Chondrocyte (in vitro differentiated cells): ENCODE measurements at places on chromosomes 12 and 14.

DNA sequence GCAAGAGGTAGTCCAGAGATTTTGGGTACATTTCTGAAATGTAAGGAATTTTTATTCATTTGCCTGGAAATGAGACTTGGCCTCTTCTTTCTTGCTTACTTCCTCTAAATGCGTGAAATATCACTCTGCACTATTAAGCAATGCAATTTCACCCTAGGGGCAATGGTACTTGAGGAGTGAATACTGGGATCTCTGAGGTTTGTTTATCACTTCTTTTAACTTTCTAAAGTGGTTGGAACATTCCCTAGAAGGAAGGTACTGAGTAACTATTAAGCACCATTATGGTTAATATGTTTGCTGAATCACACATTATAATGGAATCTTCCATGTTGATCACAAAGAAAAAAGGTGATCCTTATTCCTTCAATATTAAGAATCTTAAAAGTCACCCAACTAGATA is 120.9 kb upstream of the CAND1 start:
- DNase-seq, result no peak

DNA sequence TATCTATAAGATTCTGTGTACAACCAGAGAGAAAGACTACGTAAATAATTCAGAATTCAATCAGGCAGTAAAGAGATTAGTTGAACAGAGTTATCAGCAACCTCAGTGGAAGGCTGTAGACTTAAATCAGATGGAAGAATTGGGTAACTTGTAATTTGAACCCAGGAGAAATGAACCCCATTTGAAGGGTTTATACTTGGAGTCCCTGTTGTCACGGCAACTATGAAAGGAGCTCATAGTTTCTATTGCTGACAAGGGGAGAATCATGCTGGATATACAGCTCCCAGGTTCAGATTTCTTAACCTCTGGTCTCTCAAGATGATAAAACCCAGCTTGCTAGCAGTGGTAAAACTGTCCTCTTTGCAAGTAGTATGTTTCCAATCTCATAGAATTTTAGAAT is 54.4 kb upstream of the BMP4 start:
- no peak for DNase-seq

DNA sequence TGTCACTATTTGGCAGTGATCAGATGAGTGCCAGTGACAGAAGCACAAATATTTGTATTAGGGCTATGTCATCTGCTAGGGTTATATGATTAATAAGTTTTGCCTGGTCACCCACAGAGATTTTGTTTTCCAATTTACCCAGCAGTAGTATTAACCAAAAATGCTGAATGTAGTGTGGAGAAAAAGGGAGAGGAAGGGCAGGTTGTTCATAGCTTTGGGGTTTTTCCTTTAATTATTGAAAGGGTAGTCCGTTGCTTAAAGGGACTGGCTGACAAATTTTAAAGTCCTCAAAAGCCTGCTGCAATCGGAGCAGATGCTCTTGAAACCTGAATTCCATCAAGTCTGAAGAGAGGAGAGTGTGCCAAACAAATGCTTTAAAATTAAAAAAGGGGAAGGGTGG is 237.9 kb upstream of the CCDC196 start:
- no peak for DNase-seq

- no peak for DNase-seq
These were observed 302.8 kb downstream of the FSCB start for GRCh38 chr14:44204061-44204835.

GRCh38 chr12:108805136-108805535 is 52.2 kb downstream of the SSH1 start:
- DNase-seq, result no peak

GRCh38 chr14:39582028-39582654 is 149.9 kb upstream of the FBXO33 start:
- DNase-seq, result no peak

DNA sequence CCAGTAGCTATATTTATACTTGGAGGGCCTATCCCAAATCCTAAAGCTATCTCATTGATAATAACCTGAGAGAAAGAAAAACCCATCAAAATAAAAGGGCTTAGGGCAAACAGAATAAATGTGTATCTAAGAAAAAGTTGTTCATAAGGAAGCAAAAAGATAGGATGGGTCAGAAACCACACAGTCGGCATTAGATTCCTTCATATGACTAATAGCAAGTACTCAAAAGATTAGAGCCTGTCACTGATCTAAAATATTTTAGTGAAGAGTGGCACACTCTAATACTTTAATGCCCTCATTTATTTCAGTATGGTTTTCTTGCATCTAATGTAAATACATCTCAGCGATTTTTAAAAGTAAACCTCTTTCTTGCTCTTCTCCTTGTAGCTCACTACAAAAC is 17.1 kb upstream of the NAV3 start:
- DNase-seq, result no peak

GRCh38 chr14:94945615-94946014 is 175.7 kb upstream of the GSC start:
- no peak for DNase-seq

GRCh38 chr14:66445936-66446335 is 40.2 kb upstream of the CCDC196 start:
- no peak for DNase-seq

DNA sequence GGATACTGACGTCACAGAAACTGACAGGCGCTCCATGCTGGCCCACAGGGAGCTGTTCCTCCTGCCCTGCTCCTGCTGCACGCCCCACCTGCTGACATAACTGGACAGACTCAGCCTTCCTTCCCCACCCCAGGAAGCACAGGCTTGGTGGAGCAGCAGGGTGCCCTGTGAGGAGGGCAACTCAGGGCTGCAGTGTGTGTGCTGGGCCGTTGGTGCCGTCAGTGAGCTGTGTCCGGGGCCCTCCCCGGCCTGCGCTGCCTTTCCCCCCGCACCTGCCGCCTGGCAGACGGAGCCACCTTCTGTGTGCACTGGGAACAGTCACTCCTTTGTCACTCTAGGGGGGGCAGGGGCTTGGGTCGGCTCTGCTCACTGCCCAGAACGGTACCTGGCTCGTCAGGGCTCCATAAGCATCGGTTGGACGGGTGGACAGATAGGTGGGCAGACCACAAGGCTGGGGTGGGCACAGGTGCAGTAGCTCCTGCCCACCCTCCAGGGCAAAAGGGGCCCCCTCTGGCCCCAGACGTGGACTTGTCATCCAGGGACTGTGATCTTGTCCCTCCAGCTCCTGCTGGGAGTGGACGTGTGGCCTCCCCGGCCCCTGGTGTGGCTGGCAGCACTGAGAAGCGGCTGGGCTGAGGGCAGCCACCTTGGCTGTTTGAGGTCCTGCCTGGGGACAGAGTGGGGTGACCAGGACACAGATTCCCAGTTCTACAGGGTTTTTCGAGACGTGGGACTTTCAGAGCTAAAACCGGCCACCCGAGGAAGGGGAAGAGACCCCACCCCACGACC is 32.8 kb downstream of the FBRSL1 start:
- DNase-seq, result no peak

DNA sequence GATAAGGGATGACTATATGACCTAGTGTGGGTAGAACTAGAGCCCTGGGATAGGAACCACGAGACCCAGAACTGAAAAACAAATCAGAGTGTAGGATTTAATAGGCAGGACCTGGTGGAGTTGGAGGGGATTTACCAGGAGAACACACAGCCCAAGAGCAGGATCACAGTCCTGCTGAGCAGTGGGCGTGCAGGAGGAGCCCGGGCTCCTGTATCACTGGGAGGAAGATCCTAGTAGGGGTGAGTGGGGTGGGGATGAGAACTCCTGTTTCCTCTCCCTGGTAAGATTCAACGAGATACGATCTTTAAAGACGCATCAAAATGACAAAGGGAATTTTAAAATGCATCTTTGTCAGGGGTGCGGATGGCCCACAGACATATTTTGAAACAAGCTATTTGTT is 220.1 kb downstream of the GALC start:
- DNase-seq, result no peak

DNA sequence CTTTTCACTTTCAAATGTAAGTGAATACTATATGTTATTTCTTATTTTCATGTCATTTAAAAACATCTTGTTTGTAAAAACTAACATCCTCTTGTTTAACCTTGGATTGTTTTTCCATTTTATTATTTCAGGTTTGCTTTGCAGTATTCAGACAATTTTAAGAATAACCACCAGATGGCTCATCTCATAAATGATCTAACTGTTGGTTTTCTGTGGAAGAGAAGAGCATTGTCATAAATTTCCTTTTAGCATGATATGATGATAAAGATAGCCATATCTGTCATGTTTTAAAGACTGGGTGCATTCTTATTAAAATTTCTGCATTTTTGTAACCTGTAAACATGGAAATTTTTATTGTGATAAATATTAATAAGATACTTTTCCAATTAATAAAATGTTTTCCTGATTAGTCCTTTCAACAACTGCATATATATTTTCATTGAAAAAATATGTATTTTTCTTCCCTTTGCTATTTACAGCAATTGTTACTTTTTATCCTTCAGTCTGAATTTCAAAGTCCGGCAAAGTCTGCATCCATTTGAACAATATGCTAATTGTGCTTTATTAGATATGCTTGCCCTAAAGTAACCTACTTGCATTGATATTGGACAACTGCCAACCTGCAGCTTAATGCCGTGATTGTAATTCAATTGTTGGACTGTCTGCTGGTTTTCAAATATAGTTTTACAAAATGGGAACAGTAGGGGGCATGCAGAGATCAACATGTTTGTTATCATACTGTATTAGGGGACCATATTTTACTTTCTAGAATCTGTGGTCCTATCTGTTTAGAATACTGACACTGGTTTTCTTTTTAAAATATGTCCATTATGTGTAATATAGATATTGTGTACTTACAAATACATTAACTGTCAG is 163.4 kb downstream of the GARIN6 start:
- DNase-seq, result no peak

DNA sequence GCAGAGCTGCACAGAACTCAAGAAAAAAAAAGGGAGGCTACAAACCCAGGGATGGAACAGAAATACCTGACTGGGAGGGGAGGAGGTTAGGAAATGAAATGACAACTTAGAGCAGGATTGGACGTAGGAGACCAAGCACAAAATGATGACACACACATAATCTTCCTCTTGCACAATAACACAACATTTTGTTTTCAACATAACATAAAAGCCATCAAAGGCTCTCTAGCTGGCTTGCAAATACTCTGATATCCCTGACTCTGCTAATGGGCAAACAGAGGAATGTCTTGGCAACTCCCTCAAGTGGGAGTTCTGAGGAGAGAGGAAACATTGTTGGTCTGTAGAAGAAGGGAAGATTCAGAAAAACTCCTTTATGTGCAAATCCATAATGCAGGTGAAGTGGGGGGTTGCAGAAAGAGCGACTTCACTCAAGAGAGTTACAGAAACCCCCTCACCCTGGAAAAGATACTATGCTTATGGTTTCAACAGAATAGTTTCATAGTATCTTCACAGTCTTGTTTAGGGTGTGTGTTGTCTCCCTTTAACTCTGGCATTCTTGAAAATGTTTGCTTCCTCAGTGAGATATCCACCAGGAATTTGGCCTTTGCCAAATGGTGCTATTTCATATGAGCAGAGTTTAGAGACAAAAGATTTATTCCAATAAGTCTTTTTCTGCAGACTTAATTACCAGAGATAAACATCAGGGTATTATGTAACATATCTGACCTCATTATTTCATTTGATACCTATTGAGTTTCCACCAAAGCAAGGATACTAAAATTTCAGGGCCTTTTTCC is 43.8 kb upstream of the LTBP2 start:
- no peak for DNase-seq

GRCh38 chr12:90970471-90970870 is 15.5 kb upstream of the CCER1 start:
- DNase-seq, result no peak

DNA sequence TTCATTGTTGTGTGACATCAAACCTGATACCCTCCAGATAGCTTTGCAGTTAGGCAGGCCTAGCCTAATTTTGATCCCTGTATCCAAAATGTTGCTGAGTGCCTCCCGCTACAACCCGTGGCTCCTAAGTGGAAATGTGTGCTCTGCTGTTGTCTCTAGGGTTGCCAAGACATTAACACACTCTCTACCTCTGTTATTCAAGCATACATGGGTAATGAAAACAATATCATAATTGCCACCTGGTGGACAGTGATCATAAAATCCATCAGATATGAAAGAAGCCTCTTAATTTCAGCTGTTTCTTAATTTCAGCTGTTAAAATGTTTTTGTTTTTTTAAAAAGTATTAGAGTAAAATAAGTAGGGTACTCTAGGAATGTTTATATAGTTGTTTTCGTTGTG is 93.5 kb downstream of the PLEKHA5 start:
- DNase-seq, result no peak

GRCh38 chr12:40175045-40175444 is 49.8 kb upstream of the LRRK2 start:
- DNase-seq, result no peak

DNA sequence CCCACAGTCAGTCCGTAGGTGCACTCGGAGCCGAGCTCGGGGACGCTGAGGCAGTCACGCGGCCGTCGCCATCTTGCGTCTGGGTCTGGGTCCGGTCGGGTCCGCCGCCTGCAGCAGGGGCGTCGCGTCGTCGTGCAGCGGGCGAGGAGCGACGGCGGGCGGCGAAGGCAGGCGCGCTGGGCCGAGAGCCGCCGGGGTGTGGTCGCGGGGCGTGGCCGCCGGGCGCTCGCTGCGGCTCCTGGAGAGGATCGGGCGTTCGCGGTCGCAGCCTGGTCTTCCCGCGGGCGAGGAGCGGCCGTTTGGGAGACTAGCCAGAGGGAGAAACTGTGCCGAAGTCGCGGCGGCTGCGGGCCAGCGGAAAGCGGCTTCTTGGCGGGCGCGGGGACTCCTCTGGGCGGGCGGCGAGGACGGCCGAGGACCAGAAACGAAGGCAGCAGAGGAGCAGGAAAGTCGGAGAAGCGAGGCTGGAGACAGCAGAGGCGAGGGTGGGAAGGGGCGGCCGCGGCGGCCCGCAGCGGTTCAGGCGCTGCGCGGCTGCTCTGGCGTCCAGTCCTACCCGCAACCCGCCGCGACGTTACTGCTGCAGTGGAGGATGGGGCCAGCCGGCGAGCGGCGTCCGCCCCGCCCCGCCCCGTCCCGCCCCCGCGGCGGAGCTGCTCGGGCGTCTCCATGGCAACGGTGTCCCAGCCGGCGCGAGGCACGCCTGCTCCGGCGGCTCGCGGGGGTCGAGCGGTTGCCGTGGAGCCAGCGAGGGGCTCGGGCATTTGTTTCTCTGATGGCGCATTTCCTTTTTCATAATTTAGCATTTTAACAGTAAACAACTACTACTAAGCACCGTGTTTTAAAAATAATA is at the start of gene PNMA1:
Gene PNMA1, minus strand, starts transcription at position 582 of the 853 bp plus-strand sequence. CDS start 745 bp downstream, outside the sequence.
- DNase-seq, result no peak

- DNase-seq, result no peak
These were observed 28.7 kb downstream of the ARID4A start for GRCh38 chr14:58327019-58327418.

- no peak for DNase-seq
These were observed 4.9 kb upstream of the CRIP2 start for GRCh38 chr14:105469456-105470349.

DNA sequence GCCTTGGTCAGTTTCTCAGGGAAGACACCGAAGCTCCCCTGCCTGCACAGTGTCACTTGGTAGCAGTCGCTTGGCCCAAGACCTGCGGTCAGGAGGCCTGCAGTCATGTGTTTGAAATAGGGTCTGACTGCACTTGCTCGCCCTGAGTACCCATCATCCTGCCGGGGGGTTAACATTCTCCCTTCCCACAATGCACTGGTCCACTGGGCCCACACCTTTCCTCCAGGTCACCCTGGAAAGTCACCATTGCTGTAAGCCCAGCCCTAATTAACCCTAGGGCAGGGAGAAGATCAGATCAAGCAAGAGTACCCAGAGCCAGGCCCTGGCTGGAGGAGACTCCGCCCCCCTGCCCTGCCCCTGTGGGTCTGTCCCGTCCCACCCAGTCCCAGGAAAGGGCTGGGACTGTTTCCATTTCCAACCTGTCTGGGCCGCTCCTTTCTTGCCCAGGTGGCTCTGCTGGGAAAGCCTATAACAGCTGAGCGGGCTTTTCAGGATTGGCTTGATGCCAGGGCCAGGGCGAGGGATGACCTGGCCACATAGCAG is 87.1 kb downstream of the ZFP36L1 start:
- DNase-seq, result no peak

- no peak for DNase-seq
These were observed 523 bp downstream of the GTF2H3 start for GRCh38 chr12:123634142-123634561.
